Ammon's horn (tissue), 1 donor: ENCODE measurements at places on chromosomes 11 and 22.

GRCh38 chr11:27418356-27418755, 54.2 kb downstream of the LGR4 start:
- no peak for DNase-seq

- DNase-seq, result no peak
Measured at GRCh38 chr22:20433686-20434241, 3.9 kb downstream of the SCARF2 start.

DNA sequence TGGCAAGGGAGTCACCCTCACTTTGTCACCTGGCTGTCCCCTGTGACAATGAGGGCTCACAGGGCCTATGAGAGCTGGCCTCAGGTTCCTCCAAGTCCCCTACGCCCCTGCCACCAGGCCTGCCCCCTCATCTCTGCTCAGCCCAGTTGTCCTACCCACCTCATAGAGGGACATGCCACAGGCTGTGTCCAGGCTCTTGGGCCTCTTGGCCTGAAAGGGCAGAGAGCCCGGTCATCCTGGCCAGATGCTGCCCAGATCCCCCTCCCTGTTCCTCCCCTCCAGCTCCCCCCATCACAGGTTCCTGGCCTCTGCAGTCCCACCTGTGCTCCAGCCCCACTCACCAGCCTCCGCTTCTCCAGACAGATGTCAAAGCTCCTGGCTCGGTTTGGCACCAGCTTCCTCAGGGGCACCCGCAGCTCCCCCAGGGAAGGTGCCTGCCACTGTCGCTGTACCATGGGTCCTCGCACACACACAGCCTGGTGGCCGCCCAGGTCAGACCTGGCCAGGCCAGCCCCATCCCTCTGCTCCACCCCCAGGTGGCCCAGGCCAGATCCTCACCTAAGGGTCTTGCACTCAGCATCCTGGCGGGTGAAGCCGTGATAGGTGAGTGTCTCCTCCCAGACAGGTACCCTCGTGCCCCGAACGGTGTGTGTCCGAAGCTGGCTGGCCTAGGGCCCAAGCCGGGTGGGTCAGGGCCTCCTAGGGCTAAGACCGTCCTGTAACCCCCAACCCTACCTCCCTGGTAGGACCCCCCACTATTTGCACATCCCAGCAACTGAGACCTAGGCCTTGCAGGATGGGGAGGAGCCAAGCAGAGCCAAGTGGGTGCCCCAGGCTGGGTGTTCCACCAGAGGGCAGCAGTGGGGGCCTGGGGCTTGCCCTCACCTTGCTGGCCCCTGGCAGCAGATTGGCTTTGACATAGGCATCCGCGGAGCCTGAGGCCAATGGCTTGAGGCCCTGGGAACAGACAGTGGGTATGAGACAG, 8.3 kb downstream of the NDUFV1 start:
- no peak for DNase-seq

DNA sequence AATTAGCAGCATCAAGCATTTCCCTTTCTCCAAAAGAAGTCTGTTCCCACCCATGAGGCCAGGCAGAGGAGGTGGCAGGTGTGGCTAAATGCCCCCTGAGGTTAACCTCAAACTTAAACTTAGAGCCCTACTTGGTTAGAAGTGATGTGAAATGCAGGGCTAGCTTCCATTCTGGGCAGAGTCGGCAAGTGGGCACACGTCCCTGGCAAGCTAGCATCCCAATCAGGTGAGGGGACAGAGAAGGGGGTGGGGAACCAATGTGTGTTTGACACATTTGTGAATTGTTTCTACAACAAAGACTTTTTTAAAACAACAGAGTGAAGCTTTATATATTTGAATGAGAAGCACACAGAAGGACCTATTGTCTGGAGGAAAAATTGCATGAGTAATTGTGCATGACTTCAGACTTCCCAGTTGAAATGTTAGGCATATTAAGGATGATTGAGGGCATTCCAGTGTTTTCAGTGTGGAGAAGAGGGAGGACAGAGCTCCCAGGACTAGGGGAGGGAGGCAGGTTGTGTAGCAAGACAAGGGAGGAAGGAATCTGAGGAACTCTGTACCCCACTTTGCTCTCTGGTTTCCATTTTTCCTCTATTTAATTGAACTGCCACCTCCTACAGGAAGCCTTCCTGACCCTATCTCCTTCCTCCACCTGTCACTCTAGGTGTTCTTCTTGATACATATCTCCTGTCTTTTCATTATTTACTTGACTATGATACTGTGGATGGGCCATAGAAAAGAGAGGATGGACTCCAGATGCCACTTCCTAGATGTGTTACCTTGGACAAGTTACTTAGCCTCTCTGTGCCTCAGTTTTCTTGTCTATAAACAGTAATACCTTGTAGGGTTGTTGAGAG, 83.3 kb upstream of the PICALM start:
- peak; percentile 90 for DNase-seq

- no peak for DNase-seq
Measured at GRCh38 chr11:130871616-130872015, 44.7 kb downstream of the SNX19 start.

- DNase-seq, result no peak
Measured at GRCh38 chr22:39958009-39958711, 2.0 kb upstream of the TMA7B start.

DNA sequence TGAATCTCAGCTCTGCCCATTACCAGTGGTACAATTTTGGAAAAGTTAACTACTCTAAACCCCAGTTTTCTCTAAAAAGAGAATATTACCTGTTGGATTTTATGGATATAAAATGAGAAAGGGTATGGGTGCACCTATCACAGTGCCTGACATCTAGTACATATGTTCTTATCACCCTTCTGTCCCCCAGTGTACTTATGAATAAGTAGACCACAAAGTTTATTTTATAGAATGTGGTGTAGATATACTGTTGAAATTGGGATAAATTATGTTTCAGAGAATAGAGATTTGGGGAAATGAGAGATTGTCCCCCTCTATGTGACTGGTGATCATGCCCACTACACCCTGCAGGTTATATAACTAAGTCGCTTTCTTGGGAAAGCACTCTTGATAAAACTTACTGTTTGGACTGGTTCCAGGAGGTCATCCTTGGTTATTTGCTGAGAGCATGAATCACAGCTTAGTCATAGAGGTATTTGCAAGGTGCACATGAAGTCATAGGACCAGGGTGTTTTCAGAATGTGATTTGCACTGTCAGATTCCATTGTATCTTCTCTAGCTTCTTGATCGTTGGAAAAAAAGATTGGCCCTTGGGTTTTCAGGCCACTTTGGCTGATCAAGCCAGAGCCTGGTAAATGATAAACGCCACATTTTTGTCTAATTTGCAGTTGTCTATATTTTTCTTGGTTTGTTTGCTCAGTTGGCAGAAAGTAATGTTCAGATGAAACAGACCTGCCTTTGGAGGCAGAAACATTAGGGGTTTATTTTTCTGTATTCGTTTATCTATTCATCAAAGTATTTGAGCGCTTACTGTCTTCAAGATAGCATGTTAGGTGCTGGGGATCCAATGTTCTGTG, 21.3 kb downstream of the STX3 start:
- DNase-seq, result no peak

DNA sequence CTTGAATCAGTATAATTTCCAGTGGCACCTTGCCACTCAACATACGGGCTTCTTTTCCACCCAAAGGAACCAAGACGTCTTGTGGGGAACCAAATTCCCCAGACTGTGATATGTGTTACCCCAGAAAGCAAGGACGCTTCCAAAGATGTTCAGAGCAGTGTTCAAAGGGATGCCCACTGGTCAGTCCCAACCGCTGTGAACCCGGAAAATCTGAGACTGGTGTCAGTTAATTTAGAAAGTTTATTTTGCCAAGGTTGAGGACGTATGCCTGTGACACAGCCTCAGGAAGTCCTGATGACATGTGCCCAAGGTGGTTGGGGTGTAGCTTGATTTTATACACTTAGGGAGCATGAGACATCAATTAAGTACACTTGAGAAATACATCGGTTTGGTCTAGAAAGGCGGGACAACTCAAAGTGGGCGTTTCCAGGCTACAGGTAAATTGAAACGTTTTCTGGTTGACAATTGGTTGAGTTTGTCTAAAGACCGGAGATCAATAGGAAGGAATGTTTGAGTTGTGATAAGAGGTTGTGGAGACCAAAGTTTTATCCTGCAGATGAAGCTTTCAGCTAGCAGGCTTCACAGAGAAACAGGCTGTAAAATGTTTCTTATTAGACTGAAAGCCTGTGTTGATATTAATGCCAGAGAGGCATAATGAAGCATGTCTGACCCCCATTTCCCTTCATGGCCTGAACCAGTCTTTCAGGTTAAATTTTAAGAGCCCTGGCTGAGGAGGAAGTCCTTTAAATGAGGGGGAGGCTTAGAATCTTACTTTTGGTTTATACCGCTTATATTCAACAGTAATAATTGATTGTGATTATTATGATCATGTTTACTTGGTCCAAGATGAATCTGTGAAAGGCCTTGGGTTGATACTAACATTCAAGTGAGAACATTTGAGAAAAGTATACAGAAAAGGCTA, 6.8 kb downstream of the APOL3 start:
- no peak for DNase-seq

GRCh38 chr22:22235558-22235957, 9.0 kb upstream of the VPREB1 start:
- no peak for DNase-seq

DNA sequence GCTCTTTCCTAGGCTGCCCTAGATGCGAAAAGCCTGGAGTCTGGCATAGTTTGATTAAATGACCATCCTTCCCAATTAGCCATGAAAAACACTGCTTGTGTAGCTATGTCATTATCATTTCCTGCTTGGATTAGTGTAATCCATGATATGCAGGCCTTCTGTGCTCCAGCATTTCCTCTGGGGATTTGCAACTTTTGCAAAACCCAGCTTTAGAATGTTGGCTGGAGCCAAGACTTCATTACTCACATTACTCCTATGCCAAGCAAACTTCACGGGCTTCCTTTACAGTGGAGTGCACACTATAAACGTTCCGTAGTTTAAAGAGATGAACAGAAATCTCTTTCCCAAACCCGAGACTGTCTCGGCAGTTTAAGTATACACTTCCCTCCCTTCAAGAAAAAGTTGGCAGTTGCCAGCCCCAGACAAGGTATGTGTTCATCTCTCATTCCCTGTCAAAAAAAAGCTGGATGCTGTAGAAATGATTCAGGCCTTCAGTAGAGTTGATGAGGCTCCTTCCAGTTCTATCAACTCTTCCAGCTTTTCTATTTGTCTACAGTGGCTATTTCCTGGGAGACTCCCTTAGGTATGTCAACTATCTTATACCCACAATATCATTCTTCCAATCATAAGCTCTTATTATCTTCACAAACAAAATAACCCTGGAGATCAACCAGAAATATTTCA, 180.0 kb downstream of the MAML2 start:
- DNase-seq, result no peak

GRCh38 chr11:47270331-47271271, 668 bp downstream of the MADD start:
- DNase-seq, result peak; percentile 52

DNA sequence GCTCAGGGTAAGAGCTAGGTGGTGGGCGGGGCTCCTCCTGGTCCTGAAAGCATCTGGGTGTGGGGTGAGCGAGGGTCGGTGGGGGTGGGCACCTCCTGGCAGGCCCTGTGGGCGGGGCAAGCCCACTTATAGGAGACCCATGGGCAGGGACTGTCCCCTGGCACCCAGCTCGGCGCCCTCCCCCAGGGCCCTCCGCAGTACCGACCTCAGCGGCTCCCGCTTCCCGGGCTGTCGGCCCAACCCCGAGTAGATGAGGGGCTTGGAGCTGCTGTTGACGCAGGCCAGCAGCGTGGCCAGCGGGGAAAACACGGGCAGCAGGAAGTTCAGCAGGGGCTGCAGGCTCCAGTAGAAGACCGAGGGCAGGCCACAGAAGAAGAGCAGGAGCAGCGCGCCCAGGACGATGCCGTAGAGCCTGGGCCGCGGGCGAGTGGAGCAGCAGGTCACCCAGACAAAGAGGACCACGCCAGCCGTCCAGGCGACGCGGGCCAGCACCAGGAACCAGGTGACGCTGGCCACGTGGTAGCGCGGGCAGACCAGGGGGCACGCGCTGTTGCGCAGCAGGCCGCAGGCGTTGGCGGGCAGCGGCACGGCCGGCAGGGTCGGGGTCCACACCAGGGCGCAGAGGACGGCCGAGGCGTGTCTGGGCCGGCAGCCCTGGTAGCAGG, 663 bp downstream of the MRGPRG start:
- no peak for DNase-seq

DNA sequence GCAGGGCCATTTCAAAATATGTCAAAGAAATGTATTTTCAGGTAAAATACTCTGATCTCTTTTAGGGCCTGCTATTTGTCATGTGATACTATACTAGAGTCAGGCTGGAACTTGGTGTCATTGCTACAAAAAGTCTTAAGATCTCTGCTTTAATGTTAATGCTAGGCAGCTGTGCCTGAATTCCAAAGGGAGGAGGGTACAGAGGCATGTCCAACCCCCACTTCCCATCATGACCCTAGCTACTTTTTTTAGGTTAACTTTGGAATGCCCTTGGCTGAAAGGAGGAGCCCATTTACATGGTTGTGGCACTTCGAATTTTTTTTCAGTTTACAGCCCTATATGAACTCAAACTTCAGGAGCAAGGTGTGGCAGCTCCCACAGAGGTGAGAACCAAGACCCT, 58.1 kb downstream of the OSBP2 start:
- no peak for DNase-seq

- no peak for DNase-seq
Measured at GRCh38 chr11:32411942-32412615, 23.3 kb downstream of the WT1 start.

GRCh38 chr11:24589064-24589463, 92.2 kb downstream of the LUZP2 start:
- DNase-seq, result no peak

DNA sequence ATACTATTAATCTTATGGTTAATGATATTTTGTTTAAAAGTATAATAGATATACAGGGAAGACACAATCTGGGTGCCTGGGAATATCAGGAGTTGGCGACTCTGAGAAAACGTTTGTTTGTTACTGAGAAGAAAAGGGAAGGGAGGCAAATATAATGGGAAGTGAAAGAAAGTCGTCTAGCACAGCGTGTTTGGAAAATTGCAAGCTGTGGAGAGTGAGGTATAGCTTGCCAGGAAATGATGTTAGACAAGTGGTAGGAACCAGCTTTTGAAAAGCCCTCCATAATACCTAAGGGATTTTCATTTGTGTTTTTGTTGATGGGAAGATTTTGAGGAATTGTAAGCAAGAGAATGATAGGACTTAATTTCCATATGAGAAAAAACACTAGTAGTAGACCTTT, 322.2 kb downstream of the LUZP2 start:
- DNase-seq, result peak; percentile 2

GRCh38 chr11:88179141-88179540, 3.9 kb upstream of the RAB38 start:
- no peak for DNase-seq

GRCh38 chr11:105142167-105142566, 2.6 kb upstream of the CARD18 start:
- no peak for DNase-seq
